Activated B cell treated with CpG ODN at 0.5 μM for 24 hours (primary cell): ENCODE measurements at places on chromosomes 16 and 17. TPM values are rescaled to one million over a fixed set of nuclear protein-coding genes. Genes with fewer than 3 reads are reported as not detected.

The CX3CL1 gene
- 0.27 and 0.31 TPM in 2 replicates for total RNA-seq

The SPATA22 gene
- not detected in 2 replicates for total RNA-seq

DNA sequence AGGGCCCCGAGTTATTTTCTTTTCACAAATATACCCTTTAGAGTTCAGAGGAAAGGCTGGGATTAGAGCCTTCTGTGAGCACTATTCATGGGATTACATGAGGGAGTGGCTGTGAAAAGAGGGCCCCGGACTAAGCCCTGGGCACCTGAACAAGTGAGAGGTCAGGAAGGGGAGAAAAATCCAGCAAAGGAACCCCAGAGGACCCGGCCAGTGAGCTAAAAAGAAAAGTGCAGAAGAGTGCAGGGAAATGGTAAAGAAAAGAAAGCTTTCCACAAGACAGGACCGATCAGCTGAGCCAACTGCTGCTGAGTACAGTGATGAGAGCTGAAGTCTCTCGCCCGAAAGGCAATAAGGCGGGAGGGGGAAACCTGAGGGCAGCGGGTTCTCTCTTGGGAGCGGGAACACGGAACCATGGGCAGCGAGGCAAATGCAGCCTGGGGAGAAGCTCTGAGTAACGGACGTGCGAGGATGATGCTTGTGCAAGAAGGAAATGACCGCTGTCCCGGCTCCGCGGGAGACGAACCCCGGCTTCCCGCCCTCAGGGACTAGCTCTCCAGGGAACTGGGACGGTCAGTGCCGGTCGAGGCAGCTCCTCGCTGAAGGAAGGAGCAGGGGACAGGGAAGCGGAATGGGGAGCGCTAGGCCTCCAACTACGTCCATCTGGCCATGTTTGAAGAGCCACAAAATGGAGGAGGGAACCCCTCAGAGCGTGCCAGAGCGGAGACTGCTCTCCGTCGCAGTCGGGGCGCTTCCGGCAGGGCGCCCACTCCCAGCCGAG lies 665 bp upstream of the ALDH3A2 start:
- peak; percentile 48 for DNase-seq
- H3K36me3 ChIP-seq, result peaks cover 15% of the 10 kb centered on the region
- H3K4me3 ChIP-seq, result peak overlapping the region; percentile 93
- peak overlapping the region; percentile 95 for H3K27ac ChIP-seq

The KRTAP16-1 gene
- total RNA-seq, result not detected in 2 replicates

DNA sequence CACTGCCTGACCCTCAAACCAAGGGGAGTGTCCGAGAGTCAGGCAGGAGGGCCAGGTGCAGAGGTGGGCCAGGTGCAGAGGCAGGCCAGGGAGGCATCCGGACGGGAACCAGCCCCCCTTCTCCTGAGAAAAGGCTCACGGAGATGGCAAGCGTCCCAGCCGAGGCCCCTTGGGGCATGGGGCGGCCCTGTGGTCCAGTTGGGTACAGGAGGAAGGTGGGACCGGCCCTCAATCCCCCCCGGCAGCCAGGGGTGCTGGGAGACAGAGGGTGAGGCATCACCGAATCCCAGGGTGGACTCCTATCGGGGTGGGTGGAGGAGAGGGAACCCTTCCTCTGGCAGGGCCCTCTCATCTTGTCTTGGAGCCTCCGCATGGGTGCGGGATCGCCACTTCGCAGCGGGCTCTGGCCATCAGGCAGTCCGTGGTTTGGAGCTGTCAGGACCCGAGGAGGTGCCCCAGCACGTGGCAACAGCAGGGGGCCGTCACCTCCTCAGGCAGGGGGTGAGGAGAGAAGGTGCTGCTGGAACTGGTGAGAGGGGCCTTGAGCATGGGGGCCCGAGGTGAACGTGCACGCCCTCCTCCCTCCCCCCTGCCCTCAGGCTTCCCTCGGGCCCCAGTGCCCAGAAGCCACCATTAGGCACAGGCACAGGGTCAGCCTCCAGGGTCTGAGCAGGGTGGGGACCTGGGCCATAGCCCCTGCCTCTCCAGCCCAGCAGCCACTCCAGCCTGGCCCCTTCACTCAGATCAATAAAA lies 38.7 kb upstream of the SLC38A10 start:
- H3K27ac ChIP-seq, result no peak overlapping the region
- H3K36me3 ChIP-seq, result no peaks in the 10 kb centered on the region
- no peak overlapping the region for H3K4me3 ChIP-seq
- H3K27me3 ChIP-seq, result peaks cover 23% of the 10 kb centered on the region
